ENCODE measurements at places on chromosomes 12 and 14.
A peak's percentile ranks its signal among the peaks of the same experiment; 100 is the strongest.

- peak; percentile 50 for DNase-seq
Observed at GRCh38 chr12:85057370-85057963, 21.3 kb downstream of the LRRIQ1 start.

DNA sequence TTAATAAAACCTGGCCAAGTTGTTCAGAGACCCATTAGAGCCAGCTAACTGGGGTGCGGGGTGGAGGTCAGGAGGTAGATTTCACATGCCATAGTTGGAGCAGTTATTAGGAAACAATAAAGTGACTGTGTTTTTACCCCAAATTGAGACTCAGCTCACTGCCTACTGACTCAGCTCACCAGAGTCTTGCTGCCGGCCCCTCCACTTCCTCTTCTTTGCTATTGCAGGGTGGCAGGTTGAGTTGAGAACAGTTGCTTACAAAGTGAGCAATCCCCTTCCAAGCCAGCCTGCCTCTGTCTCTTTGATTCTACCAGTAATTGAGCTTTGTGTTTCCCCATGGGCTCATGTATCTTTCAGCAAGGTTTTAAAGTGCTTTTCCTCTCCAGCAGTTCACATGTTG, 12.9 kb downstream of the ST8SIA1 start:
- no peak for DNase-seq

DNA sequence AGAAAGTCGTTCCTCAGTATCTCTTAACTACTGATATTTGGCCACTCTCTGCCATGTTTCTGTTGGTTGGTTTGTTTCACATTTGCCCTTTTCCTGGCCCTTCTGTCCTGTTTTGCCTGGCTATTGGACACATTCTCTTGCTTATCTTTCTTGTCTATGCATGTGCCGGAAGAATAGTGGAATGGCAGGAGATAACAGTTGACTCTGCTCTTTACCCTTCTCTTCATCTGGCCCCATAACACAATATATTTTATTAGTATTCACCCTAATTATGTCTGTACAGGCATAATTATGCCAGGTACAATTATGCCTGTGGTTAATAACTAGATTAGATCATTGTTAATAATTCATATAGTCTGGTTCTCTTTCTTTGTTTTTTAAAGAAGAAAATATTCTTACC, 243.5 kb upstream of the LMO3 start:
- no peak for DNase-seq

DNA sequence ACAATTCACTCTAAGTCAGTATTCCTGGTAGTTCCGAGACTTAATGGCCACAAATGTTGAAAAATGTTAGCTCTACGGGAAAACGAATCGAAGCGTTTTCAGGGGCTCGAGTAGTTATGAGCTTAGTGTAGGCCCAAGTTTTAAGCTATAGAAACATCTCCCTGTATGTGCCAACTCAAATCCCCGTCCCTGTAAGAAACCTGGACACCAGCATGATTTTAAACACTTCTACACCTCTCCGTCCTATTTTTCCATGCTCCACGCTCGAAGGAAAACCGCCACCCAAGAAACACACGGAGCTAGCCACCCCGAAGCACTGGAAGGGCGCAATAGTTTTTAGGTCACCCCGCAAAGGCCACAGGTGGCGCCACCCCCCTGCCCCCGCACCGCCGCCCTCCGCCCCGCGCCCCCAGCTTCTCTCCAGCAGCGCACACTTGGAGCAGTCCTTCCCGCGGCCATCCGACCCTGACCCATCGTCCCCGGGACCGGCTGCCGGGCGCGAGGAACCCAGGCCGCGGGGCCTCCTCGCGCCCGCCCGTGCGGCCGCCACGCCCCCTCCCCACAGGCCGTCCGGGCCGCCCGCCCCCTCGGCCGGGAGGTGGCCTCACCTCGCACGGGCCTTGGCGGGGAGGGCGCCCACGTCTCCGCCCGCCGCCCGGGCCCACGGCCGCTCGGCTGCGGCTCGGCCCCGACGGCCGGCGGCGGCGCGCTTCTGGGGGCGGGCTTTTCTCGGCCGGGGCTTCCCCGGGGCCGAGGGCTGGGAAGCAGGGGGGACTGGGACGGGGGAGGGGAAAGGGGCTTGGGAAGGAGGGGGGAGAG, 522 bp downstream of the R3HDM2 start:
- peak; percentile 90 for DNase-seq

DNA sequence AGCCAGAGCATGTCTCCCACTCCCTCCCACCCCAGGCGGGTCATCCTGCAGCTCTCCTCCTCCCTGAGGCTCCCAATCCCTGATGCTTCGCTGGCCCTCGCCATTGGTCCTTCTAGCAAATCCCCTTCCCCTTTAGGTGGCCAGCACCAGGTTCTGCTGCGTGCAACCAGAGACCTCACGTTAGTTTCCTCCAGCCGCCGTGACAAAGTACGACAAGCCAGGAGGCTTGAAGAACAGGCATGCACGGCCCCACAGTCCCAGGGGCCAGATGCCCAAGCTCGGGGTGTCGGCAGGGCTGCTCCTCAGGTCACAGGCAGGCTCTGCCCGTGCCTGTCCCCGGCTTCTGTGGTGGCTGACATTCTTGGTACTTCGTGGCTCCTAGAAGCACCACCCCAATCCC, 95.8 kb downstream of the RIMBP2 start:
- no peak for DNase-seq

- no peak for DNase-seq
Observed at GRCh38 chr12:12583510-12584178, 21.0 kb upstream of the DUSP16 start.

DNA sequence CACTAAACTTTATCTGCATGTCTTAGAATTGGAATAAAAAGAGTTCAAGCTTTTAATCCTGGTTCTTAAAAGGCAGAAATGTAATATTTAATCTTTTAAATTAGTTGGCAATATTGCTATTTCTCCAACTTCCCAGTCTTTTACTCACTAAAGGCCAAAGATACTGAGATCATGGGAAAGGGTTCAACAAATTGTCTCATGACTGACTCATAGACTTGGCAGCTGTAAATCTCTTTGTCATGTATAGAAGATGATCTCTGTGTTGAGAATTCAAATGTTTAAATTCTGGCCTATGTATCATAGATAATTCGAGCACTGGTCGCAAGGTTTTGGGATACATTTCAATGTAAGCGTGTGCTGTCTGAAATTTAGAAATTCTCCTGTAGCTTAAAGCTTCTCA, 40.1 kb upstream of the STRAP start:
- no peak for DNase-seq

GRCh38 chr14:103391048-103391447, 5.8 kb downstream of the MARK3 start:
- DNase-seq: peak; percentile 42

GRCh38 chr12:92695577-92695976, 7.2 kb upstream of the PLEKHG7 start:
- no peak for DNase-seq

DNA sequence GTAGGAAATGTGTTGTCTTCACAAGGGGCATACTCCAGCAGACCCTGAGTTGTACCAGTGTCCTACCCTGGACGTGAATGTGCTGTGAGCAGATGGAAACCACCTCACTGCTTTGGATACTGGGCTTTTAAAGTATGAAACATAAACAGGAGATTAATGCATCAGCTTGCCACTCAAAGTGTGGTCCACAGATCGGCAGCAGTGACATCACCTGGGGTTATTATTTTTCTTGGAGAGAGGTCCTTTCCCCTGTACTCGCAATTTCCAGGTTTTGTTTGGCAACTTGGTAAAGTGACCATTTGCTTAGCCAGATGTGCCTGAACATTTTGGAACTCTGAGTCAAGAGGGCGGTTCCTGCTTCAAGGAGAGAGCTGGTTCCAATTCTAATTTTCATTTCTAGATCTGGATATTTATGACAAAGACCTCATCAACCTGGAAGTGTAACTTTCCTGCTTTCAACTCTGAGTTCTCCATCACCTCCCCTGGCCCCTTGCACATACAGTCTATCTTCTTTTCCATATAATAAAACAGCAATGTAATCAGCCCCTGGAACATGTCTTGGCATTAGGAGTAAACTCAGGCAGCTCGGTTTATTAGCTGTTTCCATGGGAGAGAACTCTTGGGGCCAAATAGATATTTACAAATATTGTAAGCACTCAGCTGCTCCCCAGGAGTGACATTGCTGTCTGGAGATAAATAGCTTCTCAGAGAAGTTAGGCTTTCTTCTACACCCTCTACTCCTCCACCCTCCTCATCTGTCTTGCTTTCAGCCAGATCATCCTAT, 237.0 kb upstream of the TBX3 start:
- DNase-seq: no peak

- DNase-seq: no peak
Observed at GRCh38 chr12:120263748-120264085, 1.8 kb downstream of the PXN start.

DNA sequence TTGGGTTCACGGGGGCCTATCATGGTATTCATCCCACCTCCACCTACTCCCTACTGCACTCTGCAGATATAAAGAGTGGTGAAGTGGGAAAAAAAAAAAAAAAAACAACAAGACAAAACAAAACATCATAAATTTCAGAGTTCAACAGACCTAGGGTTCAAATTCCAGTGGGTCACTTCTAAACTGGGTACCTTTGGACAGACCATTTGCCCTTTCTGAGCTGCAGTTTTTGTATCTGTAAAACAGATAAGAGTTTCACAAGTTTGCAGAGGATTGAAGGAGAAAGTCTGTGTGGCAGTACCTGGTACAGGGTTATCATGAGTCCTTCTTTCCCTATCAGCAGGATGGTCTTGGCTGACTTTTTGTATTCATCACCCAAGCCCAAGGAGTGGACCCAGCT, 211.2 kb upstream of the EEA1 start:
- DNase-seq: no peak

- DNase-seq: no peak
Observed at GRCh38 chr12:118391424-118391823, 15.1 kb downstream of the SUDS3 start.

GRCh38 chr12:3275171-3276041, 198.2 kb downstream of the TSPAN9 start:
- DNase-seq: peak; percentile 57

DNA sequence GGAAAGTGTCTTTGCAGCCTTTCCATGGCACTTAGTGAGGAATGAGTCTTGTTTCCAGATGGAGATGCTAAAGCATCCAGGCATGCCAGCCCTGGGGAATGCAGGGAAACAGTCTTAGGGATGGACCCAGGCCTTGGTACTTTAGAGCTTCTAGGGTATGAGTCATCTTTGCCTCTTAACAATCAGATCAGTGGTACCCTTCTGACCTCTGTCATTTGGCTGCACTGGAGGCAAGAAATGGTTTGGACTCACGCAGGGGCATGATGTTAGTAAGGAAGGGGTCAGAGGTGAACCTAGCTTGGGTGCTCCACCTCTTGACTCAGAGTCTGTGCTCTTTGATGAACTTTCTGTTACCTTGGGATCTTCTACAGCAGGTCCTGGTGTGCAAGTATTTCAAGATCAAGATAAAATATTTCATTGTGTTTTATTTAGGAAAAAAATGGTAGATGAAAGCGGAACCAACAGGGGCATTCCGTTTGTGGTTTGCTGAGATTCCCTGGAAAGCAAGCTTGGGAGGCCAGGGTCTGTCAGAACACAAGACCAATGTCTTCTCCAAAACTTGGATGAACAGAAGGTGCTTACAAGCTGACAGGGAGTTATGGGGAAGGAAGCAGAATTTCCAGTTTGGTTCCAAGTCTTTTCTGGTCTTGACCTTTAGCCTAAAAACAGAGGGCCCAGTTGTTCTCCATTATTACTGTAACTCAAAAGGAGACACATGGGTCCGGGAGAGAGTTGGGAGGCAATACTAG, 216.2 kb downstream of the ZFP36L1 start:
- DNase-seq: peak; percentile 21

- no peak for DNase-seq
Observed at GRCh38 chr14:106846218-106846617, 1319.8 kb downstream of the TMEM121 start.

DNA sequence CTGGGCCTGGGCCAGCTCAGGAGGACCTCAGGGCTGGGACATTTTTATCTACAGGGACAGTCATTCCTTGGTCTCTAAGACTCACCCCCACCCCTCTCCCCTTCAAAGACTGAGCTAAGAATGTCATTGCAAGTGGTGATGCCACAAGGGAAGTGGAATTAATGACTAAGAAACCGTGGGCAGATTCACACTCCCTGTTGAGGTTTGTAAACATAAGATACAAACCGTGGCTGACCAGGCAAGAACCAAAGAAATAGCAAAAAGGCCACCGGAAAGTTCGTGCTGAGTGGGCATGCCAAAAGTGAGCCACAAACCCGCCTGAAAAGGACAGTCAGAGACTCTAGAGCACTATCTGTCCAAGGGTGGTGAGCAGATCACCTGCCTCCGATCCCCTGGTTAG, 25.7 kb downstream of the NUAK1 start:
- no peak for DNase-seq

DNA sequence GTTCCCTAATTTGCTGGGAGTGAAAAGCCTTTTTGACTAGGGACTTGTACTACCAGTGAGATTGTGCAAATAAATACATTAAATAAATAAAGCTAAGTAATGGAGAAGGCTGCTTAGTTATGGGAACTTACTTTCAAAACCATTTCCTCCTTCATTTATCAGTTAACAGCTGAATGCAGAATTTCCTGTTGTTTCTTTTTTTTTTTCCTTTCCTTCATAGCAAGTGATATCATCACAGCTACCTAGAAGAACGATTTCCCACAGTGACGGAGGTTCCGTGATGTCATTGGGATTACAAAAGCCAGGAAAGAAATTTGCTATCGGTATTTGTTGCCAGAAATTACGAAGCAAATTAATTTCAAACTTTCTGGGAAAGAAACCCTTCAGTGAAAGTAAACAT, 42.1 kb upstream of the SOCS2 start:
- peak; percentile 5 for DNase-seq

GRCh38 chr12:49796606-49797448, 31.4 kb downstream of the NCKAP5L start:
- no peak for DNase-seq

GRCh38 chr14:102757646-102758045, 19.6 kb upstream of the TRAF3 start:
- DNase-seq: no peak

DNA sequence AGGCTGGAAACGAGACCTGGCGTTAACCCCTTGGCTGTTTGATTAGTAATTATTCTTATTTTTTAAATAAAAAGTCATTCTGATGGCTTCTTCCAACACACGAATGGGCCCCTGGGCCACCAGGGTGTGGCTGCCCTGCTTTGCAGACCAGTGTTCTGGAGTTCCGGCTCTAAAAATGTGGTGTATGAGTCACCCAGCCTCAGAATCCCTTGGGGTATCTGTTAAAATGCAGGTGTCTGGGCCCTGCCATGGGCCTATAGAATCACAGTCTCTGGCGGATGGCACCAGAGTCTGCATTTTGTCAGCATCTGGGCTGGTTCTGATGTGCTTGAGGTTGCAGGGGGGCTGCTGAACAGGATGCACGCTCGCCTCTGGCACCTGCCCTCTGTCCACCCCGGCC, 2.5 kb upstream of the PSMC1 start:
- DNase-seq: no peak

DNA sequence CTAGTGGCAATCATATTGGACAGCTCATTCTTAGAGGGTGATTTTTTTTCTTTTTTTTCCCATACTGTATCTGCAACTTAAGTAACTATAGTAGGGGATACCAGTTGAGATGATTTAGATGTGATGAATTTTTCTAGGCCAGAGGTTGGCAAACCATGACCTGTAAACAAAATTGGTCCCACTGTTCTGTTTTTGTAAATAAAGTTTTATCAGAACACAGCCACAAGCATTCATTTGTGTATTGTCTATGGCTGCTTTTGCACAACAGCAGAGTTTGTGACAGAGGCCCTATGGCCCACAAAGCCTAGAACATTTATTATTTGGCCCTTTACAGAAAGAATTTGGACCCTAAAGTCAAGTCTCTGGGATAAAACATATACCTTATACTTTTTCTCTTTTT, 11.4 kb downstream of the ARF6 start:
- DNase-seq: no peak

GRCh38 chr12:65923228-65923627, 98.9 kb downstream of the HMGA2 start:
- DNase-seq: no peak

GRCh38 chr12:4145990-4146859, 127.3 kb upstream of the CCND2 start:
- DNase-seq: no peak

Measured in left lung (tissue), 14 donors.